ENCODE measurements at places on chromosomes 13 and 19.

- DNase-seq, result no peak
Measured at GRCh38 chr13:73479351-73479750, 420.5 kb downstream of the KLF5 start.

- DNase-seq, result peak; percentile 38
Measured at GRCh38 chr19:56253737-56254136, 18.8 kb upstream of the EDDM13 start.

GRCh38 chr19:30091456-30091855 is 149.4 kb downstream of the URI1 start:
- no peak for DNase-seq

DNA sequence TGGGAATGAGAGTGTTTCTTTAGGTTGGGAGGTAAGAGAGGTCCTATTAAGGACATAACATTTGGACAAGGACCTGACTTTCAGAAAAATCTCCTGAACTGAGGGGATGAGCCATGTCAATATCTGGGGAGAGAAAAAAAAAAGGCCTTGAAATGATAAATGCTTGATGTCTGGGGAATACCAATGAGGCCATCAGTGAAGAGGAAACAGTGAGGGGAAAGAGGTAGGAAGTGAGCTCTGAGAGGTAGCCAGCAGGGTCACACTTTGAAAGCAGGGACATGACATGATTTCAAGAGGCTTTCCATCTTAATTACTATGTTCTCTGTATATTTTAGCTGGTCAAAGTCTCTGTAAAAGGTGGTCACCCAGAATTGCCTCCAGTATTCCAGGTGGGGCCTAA is 9.9 kb upstream of the UBE2L5 start:
- DNase-seq, result no peak

- no peak for DNase-seq
Measured at GRCh38 chr19:45352471-45352870, 11.9 kb downstream of the KLC3 start.

DNA sequence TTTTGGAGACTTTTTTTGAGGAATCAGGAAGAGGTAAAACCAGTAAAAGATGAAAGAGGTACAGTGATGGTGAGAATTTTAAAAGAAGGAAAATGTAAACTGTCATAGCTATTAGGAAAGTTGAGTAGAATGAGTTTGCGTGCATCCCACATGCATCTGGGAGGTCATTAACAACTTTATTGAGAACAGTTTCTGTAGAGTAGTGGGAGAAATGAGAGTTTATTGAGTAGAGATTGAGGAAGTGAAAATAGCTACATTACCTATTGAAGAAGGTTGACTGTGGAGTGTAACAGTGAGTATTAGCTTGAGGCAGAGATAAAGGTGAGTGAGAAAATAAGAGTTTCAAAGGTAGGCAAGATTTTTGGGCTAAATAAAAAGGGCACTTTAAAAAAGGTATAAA is 38.7 kb downstream of the BRCA2 start:
- no peak for DNase-seq

- DNase-seq, result peak; percentile 68
Measured at GRCh38 chr13:45851171-45851921, at the start of gene SIAH3. Gene SIAH3, minus strand, starts transcription at chr13:45851753. Its CDS starts 124 bp downstream, at chr13:45851629.

- DNase-seq, result no peak
Measured at GRCh38 chr19:1245494-1246264, 2.7 kb upstream of the MIDN start.

DNA sequence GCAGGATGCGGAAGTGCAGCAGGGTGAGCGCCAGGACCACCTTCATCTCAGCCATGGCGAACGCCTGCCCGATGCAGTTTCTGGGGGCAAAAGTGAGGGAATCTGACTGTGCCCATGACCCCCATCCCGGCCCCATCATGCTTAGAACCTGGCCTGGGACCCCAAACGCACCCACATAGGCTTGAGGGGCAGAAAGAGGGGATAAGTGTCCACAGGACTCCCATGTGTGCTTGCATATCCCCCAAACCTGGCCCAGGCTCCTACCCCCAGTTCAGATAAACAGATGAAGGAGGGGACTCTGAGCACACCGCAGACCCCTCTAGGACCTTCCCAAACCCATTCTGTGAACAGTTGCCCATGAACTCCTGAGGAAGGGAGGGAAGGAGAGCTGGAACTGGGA is 16.0 kb upstream of the CYP4F2 start:
- no peak for DNase-seq

DNA sequence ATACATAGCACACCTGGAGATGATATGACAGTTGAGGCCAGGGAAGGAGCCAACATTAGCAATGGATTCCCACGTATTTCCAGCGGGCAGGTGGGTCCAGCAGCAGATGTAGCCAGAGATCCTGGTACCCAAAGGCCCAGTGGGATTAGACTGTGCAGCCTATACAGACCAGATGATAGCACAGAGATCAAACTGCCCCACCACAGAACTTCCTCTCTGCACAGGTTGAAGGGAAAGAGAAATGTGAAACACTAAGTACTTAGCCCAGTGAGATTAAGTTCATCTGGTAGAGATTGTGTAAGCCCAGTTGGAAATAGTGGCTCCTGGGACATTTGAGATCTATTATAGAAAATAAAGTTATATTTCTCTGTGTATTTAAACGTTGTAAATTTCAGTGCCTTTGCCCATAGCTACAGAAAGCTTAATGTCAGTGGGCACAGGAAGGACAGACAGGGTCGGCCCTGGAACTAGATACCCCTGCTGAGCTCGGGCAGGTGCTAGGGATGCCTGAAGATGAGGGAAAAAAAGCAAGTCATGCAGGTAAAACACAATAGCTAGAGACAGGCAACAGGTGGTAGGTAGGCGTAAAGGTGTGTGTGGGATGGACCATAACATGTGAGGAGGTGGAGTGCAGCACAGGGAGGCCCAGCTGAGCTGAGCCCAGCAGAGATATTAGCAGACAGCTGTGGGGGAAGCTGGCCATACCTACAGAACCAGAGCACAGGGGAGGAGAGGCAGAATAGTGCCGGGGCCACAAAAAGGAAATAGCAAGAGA is 27.3 kb upstream of the SPATA13 start:
- no peak for DNase-seq

- peak; percentile 79 for DNase-seq
Measured at GRCh38 chr19:19304186-19304965, 15.9 kb downstream of the SUGP1 start.

DNA sequence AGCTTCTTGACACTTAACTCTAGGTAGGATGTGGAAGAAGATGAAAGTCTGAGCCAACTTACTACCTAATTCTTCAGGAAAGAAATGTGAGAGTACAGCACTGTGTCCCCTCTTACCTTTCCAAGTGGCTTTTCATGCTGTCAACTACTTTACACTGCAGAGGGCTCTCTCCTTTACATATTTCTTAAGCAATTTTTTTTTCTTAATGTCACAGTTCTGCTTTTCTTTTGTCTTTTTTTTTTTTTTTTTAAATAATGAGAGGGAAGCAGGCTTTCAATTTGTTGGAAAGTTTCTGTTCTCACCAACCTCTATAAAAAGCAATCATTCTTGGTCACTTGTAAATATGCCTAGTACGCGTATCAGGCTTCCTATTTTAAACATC is 212.7 kb upstream of the MIR17HG start:
- DNase-seq, result no peak

GRCh38 chr13:88196106-88196505 is 524.9 kb downstream of the SLITRK5 start:
- DNase-seq, result no peak

DNA sequence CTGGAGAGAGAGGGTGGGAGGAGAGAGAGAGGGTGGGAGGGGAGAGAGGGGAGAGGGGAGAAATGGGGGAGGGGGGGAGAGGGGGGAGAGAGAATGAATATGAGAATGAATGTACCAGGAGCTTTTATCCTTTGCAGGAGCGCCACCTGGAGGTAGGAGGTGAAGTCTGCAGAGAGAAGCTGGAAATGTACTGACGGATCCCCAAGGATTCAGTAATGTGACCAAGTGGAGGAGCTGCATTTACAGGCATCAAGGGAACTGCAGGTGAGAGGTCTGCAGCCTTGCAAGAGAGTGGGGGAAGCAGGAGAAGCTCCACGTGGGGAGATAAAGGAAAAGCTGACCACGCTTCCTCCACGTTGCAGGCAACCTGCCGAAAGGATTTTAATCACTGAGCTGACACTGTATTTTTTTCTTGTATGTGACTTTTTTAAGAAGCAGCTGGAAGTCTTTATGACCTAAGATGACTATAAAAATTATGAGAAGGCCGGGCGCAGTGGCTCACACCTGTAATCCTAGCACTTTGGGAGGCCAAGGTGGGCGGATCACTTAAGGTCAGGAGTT is 33.7 kb downstream of the VSTM1 start:
- DNase-seq, result no peak

DNA sequence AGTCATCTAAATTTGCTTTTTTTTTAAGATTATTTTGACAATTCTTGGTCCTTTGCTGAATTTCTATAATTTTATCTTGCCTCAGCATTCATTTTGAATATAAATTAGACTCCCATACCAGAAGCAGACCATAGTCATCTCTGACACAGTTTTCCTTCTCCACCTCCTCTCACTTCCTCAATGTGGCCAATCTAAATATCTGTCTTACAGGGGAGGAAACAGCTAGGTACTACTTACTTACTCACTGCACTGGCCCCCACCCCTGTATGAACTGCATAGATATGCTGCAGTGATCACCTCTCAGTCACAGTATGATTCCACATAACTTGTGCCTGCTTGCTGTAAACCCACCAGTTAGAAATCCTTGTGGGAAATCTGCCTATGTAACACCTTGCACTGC is 665.6 kb downstream of the FGF9 start:
- DNase-seq, result no peak

DNA sequence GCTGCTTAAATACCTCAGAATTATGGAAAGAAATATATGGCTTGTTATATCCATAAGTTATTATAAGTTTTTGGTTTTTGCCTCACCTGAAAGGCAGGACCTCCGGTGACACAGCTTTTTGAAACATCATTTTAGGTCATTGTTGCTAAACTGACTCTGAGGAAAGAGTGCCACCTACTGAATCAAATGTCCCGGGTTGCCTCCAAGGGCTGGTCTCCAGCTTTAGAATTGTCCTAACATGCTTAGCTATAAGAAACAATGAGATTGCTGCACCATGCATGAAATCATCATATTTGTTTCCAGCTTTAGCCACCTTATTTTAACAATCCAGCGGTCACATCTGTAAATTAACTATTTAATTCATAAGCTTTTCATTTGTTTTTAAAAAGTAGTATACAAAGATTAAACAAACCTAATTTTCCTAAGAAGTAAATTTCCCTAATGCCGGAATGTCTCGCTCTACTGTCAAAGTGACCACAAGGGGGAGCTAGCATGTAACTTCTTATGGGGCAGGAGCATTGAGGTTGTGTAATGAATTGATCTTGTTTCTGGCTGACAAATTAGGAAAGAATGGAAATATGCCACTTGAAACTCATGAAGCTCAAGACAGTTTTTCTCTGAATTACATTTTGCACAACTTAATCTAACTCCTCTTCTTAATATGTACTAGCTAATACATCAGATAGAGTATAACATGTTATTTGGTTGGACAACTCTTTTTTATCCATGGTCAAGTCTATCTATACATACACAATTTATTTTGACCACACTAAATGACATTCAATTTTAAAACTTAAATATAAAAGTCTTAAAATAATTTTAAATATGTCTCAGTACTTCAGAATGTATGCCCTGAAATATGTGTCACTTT is 6.7 kb upstream of the PCDH17 start:
- peak; percentile 72 for DNase-seq

- DNase-seq, result no peak
Measured at GRCh38 chr19:2070436-2070827, 19.4 kb upstream of the MKNK2 start.

DNA sequence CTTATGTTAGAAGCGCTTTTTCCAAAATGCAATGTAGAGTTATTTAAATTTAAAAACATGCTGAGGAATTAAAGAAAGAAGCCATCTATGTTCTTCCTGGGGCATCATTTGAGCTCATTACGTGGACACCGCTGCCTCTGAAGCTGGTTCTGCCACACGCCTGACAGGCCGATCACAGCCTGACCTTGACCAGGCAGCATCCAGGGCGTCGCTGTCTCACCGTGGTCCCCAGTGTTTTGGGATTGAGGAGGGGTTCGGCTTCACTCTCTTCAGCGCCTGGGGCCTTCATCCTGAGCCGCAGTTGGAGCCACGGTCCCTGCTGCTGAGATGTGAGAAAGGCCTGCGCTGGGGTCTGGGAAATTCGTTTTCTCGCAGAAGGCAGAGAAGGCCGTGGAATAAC is 64.0 kb downstream of the ATP11A start:
- no peak for DNase-seq

- no peak for DNase-seq
Measured at GRCh38 chr13:51523082-51523518, 61.2 kb upstream of the WDFY2 start.

DNA sequence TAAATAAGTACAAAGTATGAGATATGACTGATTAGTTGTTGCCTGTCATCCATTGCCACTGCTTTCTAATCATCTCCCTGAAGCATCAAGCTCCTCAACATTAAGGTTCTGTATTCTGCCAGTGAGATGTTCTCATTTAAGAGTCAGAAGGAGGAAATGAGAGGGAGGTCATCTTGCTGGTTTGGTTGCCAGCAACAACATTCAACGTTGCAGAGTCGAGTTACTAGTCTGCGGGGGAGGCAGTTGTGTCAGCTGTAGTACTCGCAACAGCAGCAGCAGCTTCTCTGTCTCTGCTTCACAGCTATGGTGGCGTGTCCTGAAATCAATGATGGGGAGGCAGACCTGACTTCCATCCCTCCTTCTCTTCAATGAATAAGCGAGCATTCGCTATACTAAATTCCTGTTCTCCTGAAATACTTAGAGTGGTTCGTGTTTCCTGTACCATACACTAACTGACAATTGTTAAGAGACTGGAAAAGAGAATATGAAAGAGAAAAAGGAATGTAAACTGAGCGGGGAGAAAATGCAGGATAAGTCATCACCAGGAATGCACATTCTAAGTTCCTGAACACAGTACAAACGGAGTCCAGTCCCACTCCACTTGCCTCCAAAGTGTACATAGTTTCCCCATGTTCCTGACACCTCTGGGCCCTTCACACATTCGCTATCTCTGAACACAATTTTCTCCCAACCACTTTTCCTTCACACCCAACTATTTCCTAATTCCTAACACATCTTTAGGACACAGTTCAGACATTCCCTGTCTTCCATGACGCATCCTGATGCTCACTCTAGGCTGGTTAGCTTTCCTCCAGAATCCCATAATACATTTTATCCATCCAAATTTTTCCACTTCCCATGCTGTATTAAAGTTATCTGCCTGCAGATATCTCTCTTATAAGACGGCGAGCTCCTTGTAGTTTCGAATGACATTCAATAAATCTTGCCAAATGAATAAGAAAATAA is 263.0 kb downstream of the KLF12 start:
- DNase-seq, result no peak

GRCh38 chr19:12112701-12113100 is 27.4 kb downstream of the ZNF20 start:
- no peak for DNase-seq

GRCh38 chr13:99363391-99363790 is 56.2 kb upstream of the GPR183 start:
- DNase-seq, result no peak

DNA sequence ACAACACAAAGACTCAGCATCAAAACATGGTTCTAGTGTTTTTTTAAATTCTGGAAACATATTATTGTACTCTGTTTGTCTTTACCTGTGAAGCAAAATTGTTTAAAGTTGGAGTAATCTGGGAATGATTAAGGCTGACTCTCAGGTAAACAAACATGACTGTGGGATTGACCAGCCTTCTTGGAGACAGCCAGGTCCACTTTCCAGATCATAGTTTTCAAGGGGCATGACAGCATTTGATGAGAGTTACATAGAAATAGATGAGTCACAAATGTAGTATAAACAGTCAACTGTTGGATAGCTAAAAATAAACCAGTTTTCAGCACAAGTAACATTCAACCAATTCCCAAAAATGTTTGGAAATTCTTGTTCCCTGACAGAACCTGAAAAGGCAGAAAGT is 1680.9 kb downstream of the OLFM4 start:
- no peak for DNase-seq
